Activated CD8-positive, alpha-beta memory T cell treated with anti-CD3 and anti-CD28 coated beads, Interleukin-2, amount 10 ng/mL, durations not matched to agents 7 days and 5 days (primary cell): ENCODE measurements at places on chromosomes 12 and 14. TPM values are rescaled to one million over a fixed set of nuclear protein-coding genes. Genes with fewer than 3 reads are reported as not detected.

DNA sequence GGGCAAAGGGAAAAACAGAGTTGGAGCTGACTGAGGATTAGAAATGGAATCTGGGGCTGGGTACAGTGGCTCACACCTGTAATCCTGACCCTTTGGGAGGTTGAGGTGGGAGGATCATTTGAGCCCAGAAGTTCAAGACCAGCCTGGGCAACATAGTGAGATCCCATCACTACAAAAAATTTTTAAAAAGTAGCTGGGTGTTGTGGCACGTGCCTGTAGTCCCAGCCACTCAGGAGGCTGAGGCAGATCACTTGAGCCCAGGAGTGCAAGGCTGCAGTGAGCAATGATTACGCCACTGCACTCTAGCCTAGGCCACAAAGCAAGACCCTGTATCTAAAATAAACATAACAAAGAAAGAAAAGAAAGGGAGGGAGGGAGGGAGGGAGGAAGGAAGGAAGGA, 14.9 kb upstream of the DCP1B start:
- no peak for DNase-seq

DNA sequence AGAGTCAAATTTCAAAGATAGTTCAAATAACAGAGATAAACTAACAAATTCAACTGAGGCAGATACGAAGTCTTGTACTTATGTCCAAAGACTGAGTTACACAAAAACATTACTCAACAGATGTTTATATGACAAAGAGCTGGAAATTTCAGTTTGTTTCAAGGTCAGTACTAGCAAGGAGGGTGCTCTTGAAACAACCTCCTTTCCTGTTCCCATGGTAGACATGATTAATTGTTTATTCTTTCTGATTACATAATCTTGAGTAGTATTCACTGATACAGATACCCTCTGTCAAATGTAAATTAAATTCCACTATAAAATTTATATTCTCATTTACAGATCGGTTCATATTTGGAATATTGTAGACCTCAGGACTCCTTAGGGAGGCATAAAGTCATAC, 23.4 kb downstream of the TSPAN8 start:
- DNase-seq: no peak

DNA sequence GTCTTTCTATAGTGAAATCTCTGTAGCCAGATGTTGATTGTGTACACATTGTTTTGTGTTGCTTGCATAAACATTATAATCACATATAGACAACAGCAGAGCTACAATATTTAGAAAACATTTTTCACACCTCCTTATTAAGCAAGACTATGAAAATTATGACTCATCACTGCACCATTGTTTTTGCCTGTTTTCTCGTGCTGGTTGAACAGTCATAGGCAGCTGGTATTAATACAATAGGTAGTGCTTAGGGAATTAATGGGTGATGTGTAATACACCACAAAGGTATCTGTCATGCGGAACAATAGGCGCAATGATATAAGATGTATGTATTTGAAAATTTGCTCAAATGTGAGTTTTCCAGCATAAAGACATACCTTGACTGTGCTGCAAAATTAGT, 449.3 kb downstream of the FOXG1 start:
- no peak for DNase-seq

- no peak for DNase-seq
Observed at GRCh38 chr14:52730709-52731111, 744 bp downstream of the STYX start.

DNA sequence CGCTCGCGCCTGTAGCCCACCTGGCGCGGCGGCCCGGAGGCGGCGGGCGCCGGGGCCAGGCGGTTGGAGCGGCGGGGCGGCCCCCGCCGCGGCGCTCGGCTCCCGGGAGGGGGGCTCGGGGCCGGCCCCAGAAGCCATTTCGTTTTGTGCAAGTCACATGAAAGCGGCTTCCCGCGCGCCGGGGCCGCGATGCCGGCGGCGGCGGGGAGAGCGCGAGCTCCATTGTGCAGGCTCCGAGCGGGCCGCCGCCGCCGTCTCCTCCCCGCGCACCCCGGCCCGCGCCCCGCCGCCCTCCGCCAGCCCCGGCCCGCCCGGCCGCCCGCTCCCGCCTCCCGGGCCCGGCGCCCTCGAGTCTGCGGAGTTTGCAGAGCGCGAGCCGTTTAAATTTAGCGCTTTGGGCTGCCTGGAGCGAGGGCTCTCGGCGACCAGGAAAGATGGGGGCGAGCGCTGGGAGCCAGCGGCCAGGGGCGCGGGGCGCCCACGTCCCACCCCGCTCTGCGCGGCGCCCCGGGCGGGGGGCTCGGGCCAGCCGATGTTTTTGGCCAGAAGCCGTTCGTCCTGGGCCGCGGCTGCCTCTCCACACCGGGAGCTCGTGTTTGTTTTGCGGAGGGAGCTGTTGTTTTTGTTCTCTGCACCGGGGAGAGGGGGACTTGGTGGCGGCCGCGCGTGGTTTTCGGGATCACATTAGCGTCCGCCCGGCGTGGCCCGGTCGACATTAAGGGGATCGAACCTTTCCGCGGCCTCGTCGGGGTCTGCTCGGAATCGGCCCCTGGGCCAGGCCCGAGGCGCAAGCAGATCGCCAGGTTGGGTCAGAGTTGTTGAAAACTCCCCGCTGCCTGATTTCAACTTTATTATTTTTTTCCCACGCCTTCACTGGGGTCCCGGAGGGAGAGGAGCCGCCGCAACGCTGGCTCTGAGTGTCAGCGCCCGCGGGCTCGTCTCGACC, 982 bp downstream of the BCL7A start:
- no peak for DNase-seq

DNA sequence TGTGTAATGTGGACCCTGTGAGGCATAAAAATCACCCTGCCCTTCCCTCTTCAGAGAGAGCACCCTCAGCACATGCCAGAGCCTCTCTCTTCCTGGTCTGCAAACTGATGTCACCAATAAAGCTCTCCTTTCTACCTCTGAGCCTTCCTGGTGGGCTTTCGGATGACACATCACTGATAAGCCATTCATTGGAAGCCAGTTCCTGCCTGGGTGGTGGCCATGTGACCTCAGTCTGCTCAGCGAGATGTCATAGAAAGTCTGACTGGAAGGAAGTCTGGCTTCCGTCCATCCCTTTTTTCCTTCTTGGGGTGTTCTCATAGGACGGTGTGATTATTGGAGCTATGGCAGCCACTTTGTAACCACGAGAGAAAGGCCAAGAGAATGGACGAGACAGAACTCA, 95.7 kb downstream of the PIWIL1 start:
- no peak for DNase-seq

- no peak for DNase-seq
Observed at GRCh38 chr12:78457938-78458337, 406.6 kb upstream of the SYT1 start.

DNA sequence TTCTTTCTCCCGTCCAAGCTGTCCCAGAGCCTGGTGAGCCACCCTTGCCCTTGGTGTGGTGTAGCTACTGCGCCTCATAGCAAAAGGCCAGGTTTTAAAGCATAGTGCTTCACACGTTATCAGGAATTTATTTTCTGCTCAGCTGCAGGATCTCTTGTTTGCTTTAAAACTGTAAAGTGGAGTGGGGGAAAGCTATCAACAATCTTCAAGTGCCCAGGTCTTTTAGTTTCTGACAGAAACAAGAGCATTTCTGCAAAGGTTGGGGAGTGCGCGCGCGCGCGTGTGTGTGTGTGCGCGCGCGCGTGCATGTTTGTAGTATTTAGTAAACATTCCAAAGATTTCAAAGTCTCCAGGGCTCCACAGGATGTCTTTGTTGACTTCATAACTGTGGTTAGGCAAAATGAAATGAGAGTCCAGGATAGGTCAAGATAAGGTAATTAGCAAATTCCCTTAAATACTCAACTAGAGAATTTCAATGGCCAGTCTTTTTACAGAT, 45.5 kb downstream of the EML1 start:
- DNase-seq: no peak

DNA sequence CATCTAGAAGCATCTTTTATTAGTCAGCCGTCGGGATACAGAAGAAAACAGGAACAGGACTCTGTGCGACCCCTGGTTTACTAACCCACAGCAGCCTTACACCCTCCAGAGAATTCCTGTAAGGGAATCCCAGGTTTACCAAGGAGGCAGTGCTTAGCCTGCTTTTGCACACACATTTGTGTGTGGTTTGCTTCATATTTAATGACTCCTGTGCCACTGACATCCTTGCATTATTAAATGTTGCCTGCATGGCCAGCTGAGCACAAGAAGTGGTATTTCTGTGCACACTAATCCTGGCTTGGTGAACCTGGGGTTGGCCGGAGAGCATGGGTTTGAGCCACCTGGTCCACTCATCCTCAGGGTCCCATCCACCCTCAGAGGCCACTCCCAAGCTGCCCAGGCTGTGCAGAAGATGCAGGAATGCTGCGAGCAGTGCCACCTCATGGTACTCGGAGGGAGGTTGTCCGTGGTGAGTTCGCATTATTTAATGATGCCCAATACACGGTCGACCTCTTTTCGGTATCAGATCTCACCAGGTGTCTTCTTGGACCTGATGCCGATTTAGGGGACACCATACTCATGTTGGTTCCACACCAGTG, 152.4 kb upstream of the RTL1 start:
- DNase-seq: no peak

- DNase-seq: no peak
Observed at GRCh38 chr12:108697905-108698304, 33.4 kb downstream of the CORO1C start.

GRCh38 chr12:124459852-124460645, 107.4 kb downstream of the NCOR2 start:
- DNase-seq: no peak

- no peak for DNase-seq
Observed at GRCh38 chr14:98684468-98684867, 587.5 kb downstream of the BCL11B start.

DNA sequence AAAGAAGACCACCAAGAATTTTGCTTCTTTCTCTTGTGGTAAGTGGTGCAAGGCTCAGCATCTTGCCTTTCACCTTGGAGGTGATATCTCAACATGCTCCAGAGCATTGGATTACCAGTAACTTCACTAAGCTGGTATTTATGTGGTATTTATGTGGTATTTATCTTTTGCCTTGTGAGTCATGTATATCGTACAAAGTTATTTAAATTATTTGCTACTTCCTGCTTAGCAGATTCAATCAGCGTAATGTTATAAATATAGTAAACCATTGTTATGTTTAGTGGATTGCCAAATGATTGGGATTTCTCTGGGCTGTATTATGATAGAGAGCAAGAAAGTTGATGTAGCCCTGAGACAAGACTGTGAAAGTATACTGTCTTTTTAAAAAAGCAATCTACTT, 366.4 kb downstream of the IPO8 start:
- no peak for DNase-seq

DNA sequence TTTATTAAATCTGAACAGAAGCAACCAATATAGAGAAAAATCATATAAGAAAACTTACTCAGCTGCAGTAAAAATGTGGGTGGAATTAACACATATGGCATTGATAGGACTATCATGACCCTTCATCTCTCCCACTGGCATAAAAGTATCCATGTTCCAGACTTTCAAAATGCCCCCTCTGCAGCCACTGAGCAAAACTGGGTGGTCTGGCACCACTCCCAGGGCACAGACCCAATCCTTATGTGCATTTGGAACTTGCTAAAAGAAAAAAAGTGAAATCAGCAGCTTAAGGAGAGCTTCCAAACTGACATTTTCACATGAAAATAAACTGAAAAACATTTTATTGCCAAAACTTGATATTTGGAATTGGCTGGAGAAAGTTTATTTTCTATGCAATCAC, 141.5 kb downstream of the KIF21A start:
- DNase-seq: no peak

GRCh38 chr12:132710043-132710404, 618 bp upstream of the PGAM5 start:
- DNase-seq: no peak

- no peak for DNase-seq
Observed at GRCh38 chr14:89419973-89420482, 3.0 kb upstream of the FOXN3 start.

DNA sequence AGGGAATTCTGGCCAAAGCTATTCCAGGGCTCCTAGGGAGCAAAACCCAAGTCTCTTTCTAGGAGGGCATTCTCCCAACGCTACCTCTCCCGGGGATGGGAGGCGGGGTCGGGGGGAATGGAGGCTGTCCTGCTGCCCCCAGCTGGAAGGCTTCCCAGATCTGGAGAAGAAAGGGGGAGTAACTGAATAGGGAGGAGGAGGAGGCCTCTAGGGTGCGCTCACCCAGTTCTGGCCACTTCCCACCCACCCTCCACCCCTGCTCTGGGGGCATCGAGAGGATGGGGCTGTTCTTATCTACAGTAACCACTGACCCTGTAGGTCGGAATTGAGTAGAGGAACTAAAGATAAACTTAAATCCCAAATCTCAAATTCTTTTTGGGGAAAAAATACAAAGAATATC, 579 bp upstream of the RNASE1 start:
- DNase-seq: no peak

- DNase-seq: no peak
Observed at GRCh38 chr12:25971654-25972041, 13.2 kb downstream of the RASSF8 start.

DNA sequence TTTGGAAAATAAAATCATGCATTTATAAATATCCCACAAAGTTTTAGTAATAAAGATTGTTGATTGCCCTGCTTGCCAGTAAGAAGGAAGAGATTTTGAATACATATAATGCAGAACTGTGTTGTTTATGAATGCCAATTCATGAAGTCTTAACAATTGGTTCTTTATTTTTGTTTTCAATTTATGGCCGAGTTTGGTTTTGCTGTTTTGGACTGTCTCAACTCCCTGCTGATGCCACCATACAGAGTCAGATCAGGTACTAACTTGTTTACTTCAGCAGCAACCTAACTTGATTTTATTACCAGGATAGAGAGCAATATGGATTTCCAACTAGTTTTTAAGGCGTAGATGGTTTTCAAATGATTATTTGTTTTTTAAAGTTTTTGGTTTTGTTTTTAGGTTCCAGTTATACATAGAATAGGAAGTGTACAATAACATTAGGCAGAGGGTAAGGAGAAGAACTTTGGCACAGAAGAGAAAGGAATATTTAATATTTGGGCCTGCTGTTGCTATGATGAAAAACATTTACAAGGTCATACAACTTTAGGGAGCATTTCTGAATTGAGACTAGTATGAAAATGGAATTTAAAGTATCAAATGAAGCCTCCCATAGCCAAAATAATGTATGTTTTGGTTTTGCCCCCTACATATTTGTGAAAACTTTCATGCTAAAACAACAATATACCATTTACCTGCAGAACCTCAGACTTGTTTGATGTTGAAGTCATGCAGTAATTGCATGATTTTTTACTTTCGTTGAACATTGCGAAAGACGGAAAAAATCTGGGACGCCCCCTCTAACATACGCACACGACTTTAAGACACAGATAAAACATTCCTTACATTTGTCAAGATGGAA, 904 bp upstream of the FAM177A1 start:
- no peak for DNase-seq

- no peak for DNase-seq
Observed at GRCh38 chr12:27504507-27504906, 19.5 kb upstream of the PPFIBP1 start.

The LRRC10 gene
- total RNA-seq: not detected

The TSPAN19 gene
- total RNA-seq: not detected

The LMNTD1 gene
- total RNA-seq: not detected

The TMTC1 gene
- total RNA-seq: 0.09 TPM

The KRT71 gene
- total RNA-seq: not detected

The NGDN gene
- total RNA-seq: 42.7 TPM

The STYK1 gene
- 16.1 TPM for total RNA-seq

The CISTR gene
- not detected for total RNA-seq

The ISCA2 gene
- total RNA-seq: 25.6 TPM

The B3GNT4 gene
- total RNA-seq: 0.76 TPM

The KRT75 gene
- total RNA-seq: not detected

The DIO2 gene
- total RNA-seq: not detected
